ENCODE measurements at places on chromosomes 2 and 18.

DNA sequence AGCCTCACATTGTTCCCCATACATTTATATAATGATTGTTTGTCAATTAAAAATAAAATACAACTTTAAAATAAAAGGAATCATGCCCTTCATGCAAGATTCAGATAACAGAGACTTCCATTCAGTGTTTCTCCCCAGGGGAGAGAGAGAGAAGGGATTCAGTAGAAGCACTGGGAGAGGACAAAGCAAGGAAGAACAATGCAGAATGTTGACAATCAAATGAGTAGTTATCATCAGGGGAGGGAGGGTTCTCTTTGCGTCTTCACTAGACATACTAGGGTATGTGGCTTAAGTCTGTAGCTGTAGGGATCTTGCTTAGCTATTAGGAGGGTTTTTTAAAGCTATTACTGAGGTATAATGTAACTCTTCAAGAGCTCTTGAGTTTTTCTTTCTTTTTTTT is 30.7 kb downstream of the FSHR start:
- no peak for DNase-seq

DNA sequence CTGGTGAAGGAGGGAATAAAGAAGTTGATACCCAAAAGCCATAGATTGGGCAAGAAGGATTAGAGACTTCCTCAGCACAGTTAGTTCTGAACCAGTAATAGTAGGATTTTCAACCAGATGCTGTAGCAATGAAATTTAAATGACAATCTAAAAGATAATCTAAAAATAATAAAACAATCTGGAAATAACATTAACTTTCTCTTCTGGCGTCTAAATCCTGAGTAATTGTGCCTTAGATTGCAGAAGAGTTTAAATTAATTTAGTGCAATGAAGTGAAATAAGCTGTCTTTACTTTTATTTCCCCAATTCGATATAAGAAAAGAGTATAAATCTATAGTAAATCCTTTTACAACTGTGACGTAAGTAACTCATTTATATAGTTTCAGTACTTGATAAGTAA is 186.8 kb upstream of the DOK6 start:
- DNase-seq, result no peak

DNA sequence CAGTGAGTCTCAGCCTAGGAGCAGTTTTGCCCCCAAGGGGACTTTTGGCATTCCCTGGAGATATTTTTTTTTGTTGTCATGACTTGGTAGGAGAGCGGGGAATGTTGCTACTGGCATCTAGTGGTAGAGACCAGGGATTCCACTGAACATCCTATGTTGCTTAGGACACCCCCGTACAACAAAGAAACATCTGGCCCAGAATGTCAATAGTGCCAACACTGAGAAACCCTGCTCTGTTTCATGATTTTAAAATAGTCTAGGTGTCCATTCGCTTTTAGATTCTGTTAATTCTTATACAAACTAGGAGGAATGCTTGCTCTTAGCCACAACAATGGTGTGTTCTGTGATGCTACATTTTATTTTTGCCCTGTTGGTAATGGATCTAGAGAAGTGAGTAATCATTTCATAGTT is 225.8 kb upstream of the SIX3 start:
- DNase-seq, result no peak

- no peak for DNase-seq
Measured at GRCh38 chr2:101753720-101754490, 56.4 kb downstream of the MAP4K4 start.

DNA sequence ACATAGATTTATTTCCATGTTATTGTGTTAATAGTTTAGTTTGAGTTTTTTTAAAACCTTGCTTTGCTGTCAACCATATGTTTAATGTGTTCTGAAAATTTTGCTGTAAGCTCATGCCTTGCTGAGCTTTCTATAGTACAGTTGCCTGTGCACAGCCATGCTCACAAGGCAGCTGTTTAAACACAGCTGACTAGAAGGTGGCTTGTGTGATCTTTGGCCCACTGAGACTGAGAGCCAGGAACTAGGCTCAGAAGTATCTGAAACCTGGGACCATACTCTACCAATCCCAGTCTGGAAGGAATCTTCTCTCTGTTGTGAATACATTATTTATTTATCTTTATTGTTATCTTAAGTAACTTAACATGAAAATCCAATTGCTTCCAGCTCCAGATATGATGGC is 350.5 kb downstream of the KIAA1328 start:
- DNase-seq, result no peak

GRCh38 chr18:58640891-58641610 is 12.2 kb upstream of the ALPK2 start:
- no peak for DNase-seq

DNA sequence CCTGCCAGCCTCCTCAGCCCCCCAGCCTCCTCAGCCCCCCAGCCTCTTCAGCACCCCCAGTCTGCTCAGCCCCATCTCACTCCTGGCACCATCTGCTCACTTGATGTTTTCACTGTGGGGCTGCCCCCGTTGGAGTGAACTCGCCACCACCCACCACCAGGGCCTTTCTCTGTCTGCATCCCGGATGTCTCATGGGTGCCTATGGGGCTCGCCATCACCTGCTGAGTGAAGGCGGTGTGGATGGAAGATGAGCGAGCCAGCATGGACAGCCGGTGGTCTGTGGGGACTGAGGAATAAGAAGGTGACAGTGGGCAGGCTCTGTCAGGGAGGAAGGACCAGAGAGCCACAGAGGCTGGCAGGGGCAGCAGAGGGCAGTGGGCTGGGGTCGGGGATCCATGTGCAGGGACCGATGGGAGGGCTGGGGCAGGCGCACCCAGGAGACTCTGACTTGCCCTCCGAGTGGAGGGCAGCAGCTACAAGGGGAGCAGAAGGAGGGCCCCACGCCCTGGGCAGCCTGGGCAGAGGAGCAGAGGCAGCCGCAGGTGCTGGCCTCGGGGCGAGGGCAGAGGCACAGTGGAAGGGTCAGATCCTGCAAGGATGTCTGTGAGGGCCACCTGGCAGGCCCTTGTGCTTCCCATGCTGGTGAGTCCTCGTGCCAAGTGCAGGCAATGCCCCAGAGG is 74.7 kb upstream of the ODC1 start:
- DNase-seq, result no peak

DNA sequence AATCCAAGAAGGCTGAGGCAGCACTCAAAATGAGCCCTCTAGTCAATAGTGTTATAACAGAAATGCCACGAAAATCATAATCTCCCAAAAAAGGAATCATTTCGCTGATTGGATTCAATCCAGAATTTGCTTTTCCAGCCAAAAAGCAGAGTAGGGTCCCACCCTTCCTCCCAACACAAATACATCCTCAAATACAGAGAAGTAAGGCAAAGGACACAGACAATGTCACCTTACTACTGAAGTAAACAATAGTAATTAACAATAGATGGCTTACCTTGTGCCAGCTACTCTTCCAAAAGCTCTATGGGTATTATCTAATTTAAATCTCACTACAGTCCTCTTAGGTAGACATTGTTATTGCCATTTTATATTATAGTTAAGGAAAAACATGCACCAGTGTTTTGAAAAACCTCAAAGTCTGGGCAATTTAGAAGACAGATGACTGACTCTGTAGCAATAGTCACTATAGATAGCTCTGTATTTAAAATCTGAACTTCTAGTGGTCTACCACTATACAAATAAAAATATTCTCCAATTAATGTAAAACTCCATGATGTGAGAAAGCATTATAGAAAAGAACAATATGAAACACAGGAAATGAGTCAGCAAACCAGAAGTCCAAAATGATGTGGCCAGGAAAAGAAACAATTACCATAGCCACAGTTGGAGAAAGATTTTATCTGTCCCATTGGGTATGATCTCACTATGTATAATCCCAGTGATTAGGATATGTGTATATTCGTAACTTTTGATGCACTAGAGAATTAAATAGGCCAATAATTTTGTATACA is 305.0 kb upstream of the ERBB4 start:
- DNase-seq, result no peak

DNA sequence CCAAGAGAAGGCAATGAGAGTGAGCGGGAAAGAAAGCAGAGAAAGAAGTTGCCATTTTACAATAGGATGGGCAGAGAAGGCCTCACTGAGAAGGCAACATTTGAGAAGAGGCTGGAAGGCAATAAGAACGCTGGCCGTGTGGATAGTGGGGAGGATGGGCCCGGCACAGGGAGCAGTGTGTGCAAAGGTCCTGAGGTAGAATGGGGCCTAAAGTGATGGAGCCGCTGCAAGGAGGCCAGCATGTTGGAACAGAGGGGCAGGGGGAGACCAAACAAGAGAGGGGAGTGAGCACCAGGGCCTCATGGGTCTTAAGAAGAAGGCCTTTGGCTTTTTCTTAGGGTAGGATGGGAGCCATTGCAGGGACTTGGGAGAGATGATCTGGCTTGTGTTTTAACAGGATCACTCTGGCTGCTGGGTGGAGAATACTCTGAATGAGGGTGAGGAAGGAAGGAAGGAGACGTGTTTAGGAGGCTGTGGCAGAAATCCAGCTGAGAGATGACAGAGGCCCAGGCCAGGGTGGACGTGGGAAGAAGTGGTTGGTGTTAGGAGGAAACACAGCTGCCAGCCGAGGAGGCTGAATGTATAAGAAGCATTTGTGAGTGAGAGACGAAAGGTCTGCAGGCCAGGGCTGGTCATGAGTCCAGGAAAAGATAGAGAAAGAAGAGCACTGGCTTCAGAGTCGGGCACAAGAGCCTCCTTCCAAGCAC is 159.8 kb downstream of the KLHL29 start:
- no peak for DNase-seq

GRCh38 chr2:203732092-203732952 is 25.9 kb downstream of the CD28 start:
- no peak for DNase-seq

GRCh38 chr2:190599073-190599472 is 49.8 kb upstream of the NAB1 start:
- no peak for DNase-seq

GRCh38 chr2:18836436-18836835 is 247.1 kb upstream of the NT5C1B start:
- DNase-seq, result no peak

GRCh38 chr2:219291910-219292490 is 12.8 kb downstream of the DNAJB2 start:
- no peak for DNase-seq

DNA sequence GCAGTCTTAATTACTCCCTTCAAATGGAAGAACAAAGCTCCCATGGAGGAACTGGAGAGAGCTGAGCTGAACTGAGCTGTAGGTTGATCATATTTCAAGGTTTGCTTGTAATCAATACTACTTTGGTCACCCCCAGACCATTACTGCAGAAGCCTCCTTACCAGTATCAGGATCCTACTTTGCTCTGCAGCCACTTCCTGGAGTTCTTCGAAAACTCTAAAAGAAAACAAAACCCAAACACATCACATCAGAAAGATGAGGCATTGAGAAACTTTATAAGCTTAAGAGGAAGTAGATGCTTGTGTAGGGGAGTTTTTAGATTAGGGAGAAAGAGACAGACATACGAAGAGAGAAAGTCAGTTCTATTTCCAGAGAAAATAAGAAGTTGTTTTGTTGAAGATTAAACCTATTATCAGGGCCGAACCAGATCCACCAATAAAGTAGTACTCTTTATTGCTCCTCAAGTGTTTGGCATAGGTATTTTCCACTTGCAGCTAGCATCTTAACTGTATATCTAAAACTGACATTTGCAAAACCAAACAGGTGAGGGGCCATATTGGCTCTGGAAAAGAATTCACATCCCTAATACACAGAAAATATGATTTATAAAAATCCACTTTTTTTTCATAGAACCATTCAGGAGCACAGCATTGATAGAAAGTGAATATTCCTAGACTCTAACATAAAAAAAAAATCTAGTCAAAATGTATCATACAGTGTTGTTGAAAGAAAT is 166.9 kb upstream of the KLF7 start:
- DNase-seq, result no peak

- no peak for DNase-seq
Measured at GRCh38 chr2:38155-38554, 8.2 kb downstream of the FAM110C start.

- peak; percentile 11 for DNase-seq
Measured at GRCh38 chr2:179422037-179422643, 157.5 kb upstream of the SESTD1 start.

- DNase-seq, result no peak
Measured at GRCh38 chr18:48662011-48662661, 123.3 kb downstream of the CTIF start.

DNA sequence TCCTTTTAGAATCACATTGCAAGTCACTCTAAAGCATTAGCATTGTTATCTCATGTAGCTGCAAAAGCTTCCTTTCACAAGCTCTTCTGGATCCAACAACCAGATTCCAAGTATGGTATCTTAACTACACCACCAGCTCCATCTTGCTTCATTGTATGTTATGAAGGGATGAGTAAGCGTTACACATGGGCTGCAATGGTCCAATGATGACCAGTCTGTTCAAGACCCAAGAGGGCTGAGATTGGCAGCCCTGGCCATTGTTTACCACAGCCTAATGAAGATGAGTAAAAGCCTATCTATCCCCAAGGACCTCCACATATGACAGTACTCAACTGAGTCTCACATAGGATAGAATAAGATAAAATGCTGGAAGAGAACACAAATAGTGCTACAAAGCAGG is 6.3 kb downstream of the CFLAR start:
- no peak for DNase-seq

GRCh38 chr2:15795426-15795825 is 144.9 kb upstream of the MYCN start:
- DNase-seq, result no peak

DNA sequence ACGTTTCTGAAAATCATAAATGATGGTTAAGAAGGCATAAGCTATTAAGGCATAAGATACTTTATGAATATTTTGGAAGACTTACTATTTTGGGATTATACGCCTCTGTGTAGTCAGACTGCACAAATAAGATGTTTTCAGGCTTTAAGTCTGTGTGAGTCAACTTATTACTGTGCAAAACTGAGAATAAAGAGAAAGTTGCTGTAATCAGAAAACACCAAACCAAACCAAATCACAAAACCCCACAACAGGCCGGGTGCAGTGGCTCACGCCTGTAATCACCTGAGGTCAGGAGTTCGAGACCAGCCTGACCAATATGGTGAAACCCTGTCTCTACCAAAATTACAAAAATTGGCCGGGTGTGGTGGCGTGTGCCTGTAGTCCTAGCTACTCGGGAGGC is 7.7 kb downstream of the CLK1 start:
- no peak for DNase-seq

DNA sequence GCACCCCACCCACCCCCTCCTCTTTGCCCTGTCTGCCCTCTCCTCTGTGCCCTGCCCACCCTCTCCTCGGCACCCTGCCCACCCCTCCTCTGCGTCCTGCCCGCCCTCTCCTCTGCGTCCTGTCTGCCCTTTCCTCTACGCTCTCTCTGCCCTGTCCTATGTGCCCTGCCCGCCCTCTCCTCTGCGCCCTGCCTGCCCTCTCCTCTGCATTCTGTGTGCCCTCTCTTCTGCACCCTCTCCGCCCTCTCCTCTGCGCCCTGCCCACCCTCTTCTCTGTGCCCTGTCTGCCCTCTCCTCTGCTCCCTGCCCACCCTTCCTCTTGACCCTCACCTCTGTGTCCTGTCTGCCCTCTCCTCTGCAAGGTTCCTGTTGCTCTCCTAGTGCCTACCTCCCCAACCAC is 233.6 kb downstream of the SMAD2 start:
- no peak for DNase-seq
